Forelimb muscle (tissue), 1 donor: ENCODE measurements at places on chromosomes 12 and 14.

- no peak for DNase-seq
Measured at GRCh38 chr12:116662612-116663144, 75.2 kb downstream of the SPRING1 start.

DNA sequence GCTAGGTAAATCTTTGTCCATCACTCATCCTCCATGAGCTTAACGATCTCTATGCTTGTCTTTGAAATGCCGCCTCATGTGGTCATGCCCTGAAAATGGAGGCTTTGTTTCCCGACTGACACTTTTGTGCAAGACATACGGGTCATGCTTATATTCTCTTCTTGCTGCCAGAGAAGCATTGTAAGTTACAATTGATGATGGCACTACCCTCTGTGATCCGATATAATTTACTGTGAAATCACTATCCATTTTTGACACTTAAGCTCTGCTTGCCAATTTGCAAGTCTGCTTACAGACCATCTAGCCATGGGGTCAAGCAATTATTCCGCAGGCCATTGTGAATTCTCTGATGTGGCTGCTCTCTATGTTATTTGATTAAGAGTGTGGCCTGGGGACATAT lies 650.0 kb downstream of the FLRT2 start:
- DNase-seq, result no peak

- DNase-seq, result no peak
Measured at GRCh38 chr12:93360688-93361087, 17.0 kb upstream of the NUDT4 start.

DNA sequence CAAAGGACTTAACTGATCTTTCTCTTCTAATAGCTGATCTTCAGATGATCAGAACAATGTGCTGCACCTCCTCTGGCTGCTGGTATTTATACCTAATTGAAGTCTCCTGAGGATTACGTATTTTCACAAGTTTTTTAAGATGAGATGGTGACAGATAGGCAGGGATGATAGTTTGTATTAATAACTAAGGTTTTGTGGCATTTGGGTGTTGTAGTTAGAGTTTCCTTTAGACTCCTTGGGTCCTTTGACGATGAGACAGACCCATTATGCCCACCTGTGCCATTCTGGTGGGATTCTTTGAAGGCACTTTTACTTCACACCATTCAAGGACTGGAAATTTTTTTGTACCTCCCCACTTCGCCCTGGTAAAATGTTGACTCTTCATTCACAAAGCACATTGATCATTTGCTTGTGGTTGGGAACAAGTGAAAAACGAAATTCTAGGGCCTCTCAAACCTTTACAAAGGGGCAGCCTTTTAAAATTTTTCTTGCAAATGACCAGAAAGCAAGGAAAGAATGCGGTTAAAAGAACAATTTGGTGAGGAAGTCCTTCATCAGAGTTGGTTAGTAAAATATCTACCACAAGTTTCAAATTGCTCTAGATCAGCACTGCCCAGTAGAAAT lies at the start of gene IFNG:
Gene IFNG (minus strand): TSS at position 60 of the 624 bp plus-strand sequence. CDS start 125 bp downstream, outside the sequence.
- no peak for DNase-seq

GRCh38 chr14:101333335-101334280 lies 227.7 kb upstream of the DIO3 start:
- DNase-seq, result no peak
